ENCODE measurements at places on chromosomes 16 and 17.

GRCh38 chr16:10931977-10932632 lies 10.2 kb downstream of the DEXI start:
- DNase-seq, result no peak

DNA sequence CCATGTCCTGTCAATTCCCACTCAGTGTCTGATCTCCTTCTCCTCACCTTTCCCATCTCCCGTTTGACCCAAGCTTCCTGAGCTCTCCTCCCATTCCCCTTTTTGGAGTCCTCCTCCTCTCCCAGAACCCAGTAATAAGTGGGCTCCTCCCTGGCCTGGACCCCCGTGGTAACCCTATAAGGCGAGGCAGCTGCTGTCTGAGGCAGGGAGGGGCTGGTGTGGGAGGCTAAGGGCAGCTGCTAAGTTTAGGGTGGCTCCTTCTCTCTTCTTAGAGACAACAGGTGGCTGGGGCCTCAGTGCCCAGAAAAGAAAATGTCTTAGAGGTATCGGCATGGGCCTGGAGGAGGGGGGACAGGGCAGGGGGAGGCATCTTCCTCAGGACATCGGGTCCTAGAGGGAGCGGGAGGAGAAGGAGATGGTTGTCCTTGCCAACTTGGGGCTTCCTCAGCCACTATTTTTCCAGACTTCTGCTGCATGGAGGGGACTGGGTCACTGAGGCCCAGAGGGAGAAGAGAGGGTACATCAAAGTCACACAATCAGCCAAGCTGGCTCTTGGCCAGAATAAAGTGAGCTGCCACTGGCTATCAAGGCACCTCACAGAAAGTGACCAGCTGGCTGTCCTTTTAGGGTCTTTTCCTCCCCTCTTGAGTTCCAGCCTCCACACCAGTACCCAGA lies 1.9 kb upstream of the TBC1D10B start:
- DNase-seq, result no peak

DNA sequence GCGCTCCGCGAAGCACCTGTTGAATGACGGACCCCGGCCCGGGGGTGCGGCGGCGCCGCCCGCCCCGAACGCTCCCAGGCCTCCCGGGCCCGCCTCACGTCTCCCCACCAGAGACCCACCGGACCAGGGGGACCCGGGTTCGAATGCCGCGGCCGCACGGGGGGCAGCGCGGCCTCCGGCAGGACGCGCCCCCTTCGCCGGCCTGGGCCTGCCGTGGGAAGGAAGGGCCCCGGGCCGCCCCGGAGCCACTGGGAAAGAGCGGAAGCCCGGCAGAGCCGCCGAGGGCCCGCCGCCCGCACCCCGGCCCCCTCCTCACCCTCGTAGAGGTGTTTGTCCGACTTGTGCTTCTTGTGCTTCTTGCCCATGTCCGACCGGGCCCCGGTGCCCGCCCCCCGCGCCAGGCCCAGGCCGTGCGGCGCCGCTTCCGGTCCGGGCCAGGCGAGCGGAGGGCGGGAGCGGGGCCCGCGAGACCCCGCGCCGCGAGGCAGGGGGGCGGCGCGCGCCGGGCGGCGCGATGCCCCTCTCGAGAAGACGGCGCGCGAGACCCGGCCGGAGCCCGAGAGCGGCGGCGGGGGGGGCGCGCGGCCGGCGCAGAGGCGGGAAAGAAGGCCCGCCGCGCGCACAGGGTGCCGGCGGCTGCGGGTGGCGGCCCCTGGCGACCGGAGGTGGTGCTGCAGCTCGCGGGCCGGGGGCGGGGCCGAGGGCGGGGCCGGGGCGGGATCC lies at the start of gene BRD7:
Gene BRD7, minus strand, starts transcription at position 579 of the 723 bp plus-strand sequence. Its CDS starts 214 bp downstream, at position 365.
- peak; percentile 75 for DNase-seq

DNA sequence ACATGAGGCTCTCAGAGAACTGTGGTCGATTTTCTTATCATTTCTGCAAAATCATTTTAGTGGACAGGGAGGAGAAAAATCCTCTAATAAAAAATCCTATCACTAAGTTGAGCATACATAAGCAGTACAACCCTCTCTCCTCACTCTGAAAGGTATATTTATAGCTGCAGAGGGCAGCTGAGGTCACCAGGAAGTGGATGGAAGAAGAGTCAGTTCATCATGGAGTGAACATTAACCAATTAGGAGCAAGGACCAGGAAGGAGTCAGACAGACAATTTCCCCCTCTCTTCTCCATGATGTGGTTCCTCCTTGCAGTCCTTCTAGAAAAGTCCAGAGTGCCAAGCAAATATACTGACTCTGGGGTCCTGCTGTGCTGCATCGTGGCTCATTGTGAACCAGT lies 253.7 kb downstream of the TOX3 start:
- DNase-seq, result no peak

DNA sequence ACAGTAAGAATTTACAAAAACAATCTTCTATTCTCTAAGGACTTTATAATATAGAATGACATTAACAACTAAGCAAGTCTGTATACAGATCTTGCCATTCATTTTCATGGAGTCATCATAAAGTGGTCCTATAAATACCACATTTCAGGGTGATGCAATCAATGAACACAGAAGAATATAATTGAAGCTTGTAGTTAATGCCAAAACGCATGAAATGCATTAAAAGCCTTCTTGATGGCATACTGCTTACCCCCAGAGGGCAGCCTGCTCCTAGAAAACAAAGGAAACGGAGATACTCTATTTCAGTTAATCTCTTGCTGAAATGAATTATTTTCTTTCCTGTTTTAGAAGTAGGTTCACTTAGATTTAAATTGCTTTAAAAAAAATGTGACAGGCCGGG lies 45.2 kb upstream of the STAC2 start:
- DNase-seq, result peak; percentile 54

DNA sequence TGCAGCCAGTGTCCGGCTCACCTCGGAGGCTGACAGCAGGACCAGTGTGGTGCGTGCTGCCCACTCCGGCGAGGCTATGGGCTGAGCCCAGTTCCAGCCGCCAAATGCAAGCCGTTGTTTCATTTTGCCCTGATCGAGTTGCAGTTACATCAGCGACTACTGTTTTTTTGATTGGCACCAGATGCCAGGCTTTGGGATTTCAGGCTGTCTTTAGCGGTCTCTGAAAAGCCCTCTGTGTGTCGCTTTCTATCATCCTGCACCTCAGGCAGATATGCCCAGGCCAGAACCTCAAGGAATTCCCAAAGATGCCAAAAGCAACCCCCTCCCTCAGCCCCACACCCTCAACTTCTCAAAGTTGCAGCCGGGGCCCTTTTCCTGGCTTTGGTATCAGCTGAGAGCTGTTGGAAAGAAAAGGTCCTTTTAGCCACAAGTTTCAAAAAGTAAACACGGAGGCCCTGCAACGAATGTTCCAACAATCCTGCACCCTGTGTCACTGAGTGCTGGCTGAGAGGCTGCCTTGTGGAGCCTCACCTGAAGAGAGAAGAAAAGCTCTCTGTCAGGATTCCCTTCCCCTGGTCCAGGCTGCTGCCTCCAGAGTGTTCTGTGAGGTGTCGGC lies 58.9 kb downstream of the WWP2 start:
- no peak for DNase-seq

DNA sequence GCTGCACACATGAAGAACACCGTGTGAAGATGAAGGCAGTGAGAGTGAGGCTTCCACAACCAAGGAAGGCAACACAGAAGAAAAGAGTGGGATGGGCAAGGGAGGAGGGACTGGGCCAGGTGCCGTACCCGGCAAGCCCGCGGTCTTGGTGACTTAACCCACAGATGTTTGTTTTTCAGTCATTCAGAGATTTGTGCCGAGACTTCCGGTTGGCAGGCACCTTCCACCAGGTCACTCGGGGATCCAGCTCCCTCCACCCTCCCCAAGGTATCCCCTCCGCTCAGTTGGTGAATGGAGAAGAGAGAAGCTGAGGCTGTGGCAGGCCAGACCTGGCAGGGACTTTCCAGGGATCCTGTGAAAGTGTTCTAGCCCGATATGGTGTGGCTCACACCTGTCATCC lies 4.9 kb upstream of the KREMEN2 start:
- no peak for DNase-seq

DNA sequence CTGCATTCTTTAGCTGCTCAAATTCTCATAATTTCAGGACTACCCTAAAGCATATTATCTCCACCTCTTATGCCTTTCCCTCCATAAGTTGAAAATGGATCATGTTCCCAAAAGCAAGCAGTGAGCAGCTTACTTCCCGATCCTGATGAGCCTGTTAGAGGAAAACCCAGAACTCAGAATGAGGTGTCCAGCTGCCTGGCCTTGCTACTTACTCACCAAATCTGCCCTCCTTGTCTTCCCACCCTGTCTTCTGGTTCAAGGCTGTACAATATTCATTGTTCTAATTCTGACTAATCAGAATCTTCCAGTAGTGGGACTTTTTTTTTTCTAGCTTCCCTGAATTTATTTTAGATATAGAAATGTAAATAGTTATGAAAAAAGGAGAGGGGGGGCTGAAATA lies 10.8 kb downstream of the LYRM1 start:
- peak; percentile 83 for DNase-seq

GRCh38 chr16:67884684-67885083 lies at the start of gene NRN1L:
Gene NRN1L, plus strand, starts transcription at chr16:67884885. Its CDS starts 19 bp downstream, at chr16:67884904.
- peak; percentile 51 for DNase-seq

- DNase-seq, result no peak
Measured at GRCh38 chr16:85600078-85600477, 13.0 kb upstream of the GSE1 start.

- DNase-seq, result peak; percentile 71
Measured at GRCh38 chr17:81295676-81296381, 722 bp upstream of the SLC38A10 start.

DNA sequence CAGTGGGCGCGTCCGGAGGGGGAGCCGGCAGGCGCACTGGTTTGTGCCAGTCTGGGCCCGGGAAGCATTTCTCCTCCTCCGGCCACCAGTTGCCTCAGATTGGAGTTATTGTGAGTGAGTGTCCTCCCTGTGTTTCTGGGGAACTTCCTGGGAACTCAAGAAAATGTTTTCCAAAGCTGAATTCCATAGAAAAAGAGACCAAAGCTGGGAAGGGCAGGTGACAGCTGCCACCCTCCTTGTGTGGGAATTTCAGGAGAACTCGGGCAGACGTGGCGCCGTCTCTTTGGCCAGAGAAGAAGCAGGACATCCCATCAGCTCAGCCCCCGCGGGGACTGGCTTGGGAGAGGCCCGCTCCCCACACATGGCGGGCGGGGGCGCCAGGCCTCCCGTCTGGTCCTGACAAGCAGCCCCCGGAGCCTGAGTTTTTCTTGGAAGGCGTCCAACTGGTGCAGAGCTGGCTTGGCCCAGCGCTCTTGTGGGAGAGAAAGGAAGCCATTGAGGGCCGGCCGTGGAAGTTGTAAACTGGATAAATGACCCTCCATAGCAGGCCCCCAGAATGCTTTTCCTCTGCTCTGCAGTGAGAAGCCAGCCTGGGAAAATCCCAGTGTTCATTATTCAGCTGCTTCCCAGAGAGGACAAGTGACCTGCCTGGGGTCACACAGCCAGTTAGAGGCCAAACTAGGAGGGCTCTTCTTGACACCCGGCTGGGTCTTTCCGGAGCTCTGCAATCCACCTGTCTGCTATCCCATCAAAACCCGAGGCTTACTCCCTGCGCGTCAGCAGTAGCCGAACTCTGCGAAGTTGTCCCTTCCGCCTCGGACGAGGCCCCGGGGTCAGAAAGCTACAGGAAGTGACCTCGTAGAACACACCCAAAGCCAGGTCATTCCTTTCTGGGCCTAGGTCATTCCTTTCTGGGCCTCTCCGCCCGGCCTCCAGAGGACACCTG lies 39.2 kb upstream of the GSE1 start:
- peak; percentile 72 for DNase-seq

Data from dermis blood vessel endothelial cell (primary cell).